ENCODE measurements at places on chromosomes 1 and 21. TPM values are rescaled to one million over a fixed set of nuclear protein-coding genes. Genes with fewer than 3 reads are reported as not detected.

Gene TMEM54
- total RNA-seq, result 4.4 TPM

Gene RIPPLY3
- total RNA-seq, result 0.23 TPM

Gene CIART
- 6.5 TPM for total RNA-seq

Gene HTR6
- total RNA-seq, result 0.92 TPM

Gene KRTAP13-3
- not detected for total RNA-seq

Gene PGLYRP4
- not detected for total RNA-seq

Gene HMCN1
- total RNA-seq, result 4.4 TPM

Gene CR1L
- not detected for total RNA-seq

Gene TNNT2
- total RNA-seq, result not detected

Gene SRRM1
- 48.4 TPM for total RNA-seq

Gene ZFP69B
- total RNA-seq, result 10.6 TPM

Gene RUNX3
- 0.23 TPM for total RNA-seq

Gene B3GALT2
- total RNA-seq, result 87.0 TPM

All from diencephalon (tissue), 1 donor.